NB4 (cell line): ENCODE measurements at places on chromosomes 5 and 9.

GRCh38 chr9:34384368-34385165 lies 7.9 kb upstream of the MYORG start:
- no peak for DNase-seq

DNA sequence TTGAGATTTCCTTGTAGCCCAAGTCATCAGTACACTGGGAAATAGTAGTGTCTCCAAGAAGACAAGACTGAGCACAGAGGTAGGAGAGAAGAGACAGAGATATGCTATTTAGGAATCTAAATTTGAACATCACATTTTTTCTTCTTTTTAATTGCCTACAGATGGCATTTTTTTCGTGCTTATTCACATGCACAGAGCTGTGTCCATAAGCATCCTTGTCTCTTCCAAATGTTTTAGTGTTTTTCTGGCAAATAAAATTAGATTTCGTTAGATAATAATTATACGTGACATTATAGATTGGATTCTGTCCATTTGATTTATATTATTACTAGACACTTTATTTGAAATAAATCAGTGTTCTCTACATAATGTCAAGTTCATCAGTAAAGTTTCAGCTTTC lies 80.9 kb downstream of the PRR16 start:
- DNase-seq, result no peak

GRCh38 chr9:122848256-122848943 lies 20.0 kb upstream of the PDCL start:
- DNase-seq, result no peak

- DNase-seq, result no peak
Observed at GRCh38 chr9:73093740-73094379, 57.8 kb upstream of the ANXA1 start.

GRCh38 chr9:72428329-72428728 lies 63.3 kb upstream of the ZFAND5 start:
- no peak for DNase-seq
